ENCODE measurements at places on chromosomes 5 and 9.

DNA sequence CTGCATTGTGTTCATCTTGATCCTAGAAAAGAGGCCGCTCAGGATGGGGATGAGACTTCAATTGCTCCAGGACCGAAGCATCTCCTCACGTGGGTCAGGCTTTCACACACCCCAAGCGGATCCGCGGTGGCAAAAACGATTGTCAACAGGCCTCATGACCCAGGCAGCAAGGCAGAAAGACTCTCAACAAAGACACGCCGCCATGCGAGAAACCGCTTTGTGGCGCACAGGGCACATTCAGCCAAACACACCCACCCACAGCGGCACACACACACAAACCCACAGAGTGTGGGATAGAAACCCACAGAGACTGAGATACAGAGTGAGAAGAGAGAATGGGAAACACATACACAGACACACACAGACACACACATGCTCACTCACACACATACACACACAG lies 483.4 kb downstream of the SPATA31A7 start:
- no peak for DNase-seq

GRCh38 chr9:128735373-128735772 lies 11.4 kb upstream of the ZDHHC12 start:
- DNase-seq: no peak

DNA sequence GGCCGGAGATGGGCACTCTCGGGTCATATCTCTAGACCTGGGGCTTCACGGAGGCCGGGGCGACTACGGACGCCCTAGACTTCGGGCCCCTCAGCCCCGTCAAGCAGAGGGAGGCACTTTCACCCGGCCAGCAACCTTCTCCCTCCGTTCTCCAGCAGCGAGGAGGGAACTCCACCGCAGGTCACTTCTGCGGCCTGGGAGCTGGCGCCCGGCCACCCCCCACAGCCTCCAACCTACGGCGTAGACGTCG lies 201 bp downstream of the DOLK start:
- no peak for DNase-seq

DNA sequence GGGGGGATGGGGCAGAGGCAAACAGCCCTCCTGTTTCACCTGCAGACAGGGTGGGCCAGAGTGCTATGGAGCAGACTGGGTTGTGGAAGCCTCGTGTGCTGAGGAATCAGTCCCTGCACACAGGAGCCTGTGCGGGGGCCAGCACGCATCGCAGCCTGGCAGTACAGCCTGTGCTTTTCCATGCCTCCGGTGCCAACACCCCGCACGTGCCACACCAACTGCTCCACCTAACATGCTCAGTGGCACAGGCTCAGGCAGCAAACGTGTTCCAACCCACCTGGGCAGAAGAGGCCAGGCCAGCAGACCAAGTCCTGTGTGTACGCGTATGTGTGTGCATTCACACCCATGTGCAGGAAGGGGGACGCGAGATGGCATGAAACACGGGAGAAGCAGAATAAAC lies 37.4 kb upstream of the FBXW11 start:
- DNase-seq: no peak

DNA sequence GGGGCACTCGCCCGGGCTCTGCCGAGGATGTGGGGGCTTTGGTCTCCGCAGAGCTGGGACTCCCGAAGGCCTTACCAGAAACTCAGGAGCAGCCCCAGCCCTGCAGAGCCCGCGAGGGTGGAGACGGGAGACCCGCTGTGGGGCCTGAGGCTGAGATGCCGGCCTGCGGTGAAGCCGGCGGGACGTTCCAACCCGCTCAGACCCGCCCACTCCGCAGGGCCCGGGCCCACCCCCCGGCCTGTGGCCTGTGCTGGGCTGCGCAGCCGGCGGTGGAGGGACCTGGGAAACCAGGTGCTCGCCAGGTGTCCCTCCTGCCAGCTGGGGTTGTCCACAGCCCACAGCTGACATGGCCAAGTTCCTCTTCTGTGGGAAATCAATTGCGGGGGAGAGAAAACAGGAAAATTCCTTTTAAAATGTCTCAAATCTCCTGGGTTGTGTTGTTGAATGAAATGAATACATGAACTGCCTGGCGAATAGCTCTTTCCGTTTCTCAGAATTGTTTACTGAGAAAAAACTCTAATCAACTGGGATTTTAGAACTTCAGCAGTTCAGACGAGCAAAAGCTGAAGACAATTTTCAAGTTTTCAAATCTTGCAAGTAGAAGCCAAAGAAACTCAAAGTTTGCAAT lies 49.0 kb upstream of the IRX4 start:
- peak; percentile 87 for DNase-seq

GRCh38 chr9:125375820-125376219 lies 114.2 kb downstream of the GAPVD1 start:
- no peak for DNase-seq

DNA sequence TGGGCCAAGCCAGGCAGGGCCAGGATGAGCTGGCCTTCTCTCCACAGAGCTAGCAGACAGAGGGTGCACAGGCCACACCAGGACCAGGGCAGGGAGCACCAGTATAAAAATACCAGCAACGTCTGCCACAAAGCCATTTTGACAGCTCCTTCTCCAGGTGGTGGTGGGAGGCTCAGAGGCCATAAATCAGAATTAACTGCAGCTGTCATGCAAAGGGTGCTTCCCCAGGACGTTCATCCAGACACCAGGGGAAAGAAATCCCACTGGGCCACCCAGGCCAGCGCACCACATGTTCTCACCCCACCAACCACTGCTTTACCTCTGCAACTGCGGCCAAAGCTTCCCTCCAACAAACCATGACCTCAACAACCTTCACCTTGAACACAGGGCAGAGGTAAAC lies 403.7 kb upstream of the TRPC7 start:
- no peak for DNase-seq

DNA sequence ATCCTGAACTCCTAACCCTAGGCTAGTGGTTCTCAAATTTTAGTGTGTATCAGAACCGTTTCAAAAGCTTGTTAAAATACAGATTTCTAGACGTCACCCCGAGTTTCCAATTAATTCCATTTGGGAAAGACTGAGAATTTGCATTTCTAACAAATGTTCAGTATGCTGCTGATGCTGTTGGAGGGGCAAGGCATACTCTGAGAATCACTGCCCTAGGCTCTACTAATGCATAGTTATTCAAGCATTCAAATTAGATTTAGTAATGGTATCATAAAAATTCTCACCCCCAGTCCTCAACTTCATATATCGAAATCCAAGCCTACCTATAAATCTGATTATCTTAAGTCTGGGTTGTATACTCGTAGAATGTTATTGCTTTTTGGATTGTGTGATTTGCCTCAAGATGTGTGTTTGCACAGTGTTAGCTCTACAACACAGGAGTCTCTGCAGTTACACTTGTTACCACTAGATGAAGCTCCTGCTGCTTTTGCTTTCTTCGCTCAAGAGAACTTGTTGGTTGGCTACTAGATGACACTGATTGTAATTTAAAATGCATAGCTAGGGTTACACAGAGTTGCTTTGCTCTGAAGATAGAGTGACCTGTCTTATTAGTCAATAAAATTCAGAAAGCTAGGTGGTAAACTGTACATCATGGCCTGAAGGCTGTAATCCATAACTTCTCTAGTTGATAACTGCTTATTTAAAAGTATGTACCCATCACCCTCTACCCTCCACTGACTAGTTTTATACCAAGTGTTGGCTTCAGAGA lies 7.5 kb upstream of the ERAP2 start:
- DNase-seq: no peak

DNA sequence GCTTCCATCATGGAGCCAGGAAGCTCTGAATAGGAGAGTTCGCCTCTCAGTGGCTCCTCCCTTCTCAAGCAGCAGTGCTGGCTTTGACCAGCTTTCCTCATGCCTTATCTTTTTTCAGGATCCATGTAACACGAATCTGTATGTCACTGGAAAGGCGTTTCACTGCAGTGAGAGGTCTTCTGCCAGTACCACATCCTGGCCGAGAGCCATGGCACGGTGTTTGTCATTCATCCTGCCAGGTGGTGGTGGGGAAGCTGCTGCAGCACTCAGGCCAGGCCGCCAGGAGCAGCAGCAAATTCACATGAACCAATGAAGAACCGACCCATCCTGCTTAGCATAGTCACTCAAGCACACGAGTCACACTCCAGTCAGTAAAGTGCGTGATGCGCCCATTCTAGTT lies 179.0 kb downstream of the FANCC start:
- peak; percentile 73 for DNase-seq

GRCh38 chr5:59496524-59497134 lies 396.9 kb downstream of the PDE4D start:
- peak; percentile 60 for DNase-seq

GRCh38 chr5:76617229-76617628 lies 6.0 kb downstream of the F2RL2 start:
- DNase-seq: no peak

Measured in islet precursor cell (in vitro differentiated cells).